ENCODE measurements at places on chromosomes 2 and 18. TPM values are rescaled to one million over a fixed set of nuclear protein-coding genes. Genes with fewer than 3 reads are reported as not detected.

Gene ANAPC1
- 104 TPM for total RNA-seq

Gene OSBPL6
- total RNA-seq = 2.3 TPM

Gene CRACDL
- 0.14 TPM for total RNA-seq

Gene ARHGEF33
- total RNA-seq = not detected

Gene STARD6
- not detected for total RNA-seq

Gene GALNT3
- 1.5 TPM for total RNA-seq

Gene VIT
- total RNA-seq = not detected

Gene GPR75
- total RNA-seq = 0.10 TPM

Gene SNTG2
- 0.57 TPM for total RNA-seq

DNA sequence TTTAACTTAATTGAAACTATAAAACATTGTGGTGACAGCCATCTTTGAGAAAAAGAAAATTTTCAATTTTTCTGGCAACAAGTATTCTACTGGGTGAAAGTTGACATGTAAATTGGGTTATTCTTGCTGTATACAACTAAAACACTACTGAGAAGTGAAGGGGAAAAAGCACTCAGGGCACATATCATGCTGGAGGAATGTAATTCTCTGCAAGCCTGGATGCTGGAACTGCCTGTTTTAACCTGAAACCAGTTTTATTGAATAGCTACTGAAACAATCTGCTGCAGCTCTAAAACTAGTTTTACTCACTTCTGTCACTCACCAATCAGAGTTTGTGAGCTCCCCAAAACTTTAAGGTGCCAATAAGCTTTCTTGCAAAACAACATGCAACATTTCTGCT is 1136.0 kb downstream of the LRP1B start:
- no peak overlapping the region for H3K27ac ChIP-seq
- DNase-seq = no peak
- no peaks in the 10 kb centered on the region for H3K36me3 ChIP-seq
- no peak overlapping the region for H3K4me3 ChIP-seq
- H3K4me1 ChIP-seq = no peaks in the 10 kb centered on the region
- H3K27me3 ChIP-seq = no peaks in the 10 kb centered on the region

GRCh38 chr2:221447310-221447709 is 124.8 kb downstream of the EPHA4 start:
- no peaks in the 10 kb centered on the region for H3K36me3 ChIP-seq
- no peaks in the 10 kb centered on the region for H3K27me3 ChIP-seq
- no peak overlapping the region for H3K27ac ChIP-seq
- H3K4me1 ChIP-seq = peaks cover 3% of the 10 kb centered on the region
- DNase-seq = no peak
- no peak overlapping the region for H3K4me3 ChIP-seq

- peaks cover 10% of the 10 kb centered on the region for H3K36me3 ChIP-seq
- H3K27me3 ChIP-seq = no peaks in the 10 kb centered on the region
- DNase-seq = no peak
Observed at GRCh38 chr2:203437511-203437910, 97.6 kb downstream of the RAPH1 start.

DNA sequence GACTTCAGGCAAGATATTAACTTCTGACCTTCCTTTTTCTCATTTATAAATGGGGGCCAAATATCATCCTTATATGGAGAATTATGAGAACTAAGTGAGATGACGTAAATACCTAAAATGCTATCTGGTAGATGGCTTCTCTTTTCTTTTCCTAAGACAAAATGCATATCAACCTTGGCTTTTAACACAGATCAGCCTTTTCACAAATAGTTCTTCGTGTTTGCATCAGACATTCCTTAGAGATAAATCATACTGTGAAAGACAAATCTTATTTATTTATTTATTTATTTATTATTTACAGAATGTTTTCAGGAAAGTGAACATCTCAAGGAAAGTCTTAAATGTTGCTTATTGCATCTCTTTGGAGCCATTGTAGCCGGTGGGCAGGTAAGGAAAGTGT is 62.8 kb downstream of the NBEAL1 start:
- H3K27ac ChIP-seq = no peak overlapping the region
- DNase-seq = no peak
- H3K36me3 ChIP-seq = peaks cover 4% of the 10 kb centered on the region
- H3K4me3 ChIP-seq = no peak overlapping the region
- H3K27me3 ChIP-seq = no peaks in the 10 kb centered on the region

DNA sequence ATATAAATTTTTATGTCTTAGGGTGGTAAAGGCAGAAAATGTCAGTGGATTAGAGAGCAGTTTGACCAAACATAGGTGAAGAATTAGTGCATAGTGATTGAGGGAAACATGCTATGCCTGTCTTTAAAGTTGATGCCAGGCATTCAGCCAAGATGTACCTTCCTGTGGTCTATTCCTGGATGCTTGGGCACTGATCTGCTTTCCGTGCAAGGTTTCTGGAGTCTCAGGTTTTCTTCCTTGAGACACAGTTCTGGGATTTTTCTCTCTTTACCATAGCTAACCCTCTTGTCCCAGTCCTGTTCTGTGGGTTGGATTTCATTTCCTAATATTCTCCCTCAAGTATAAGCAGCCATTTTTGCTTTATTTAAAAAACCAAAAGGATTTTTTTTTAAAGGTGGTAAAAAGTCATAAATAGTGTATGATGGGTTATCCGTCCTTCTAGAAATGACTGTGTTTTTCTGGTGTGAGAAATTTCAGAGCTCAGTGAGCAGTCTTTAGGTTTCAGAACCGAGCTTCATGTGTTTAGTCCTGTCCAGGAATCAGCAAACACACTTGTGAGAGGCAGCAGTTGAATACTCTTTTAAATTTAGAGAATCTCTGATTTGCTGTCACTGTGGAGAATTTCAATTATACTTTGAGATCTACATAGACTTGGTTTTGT is 43.0 kb upstream of the CYBRD1 start:
- H3K4me3 ChIP-seq = no peak overlapping the region
- peaks cover 20% of the 10 kb centered on the region for H3K36me3 ChIP-seq
- no peak overlapping the region for H3K27ac ChIP-seq
- DNase-seq = no peak

DNA sequence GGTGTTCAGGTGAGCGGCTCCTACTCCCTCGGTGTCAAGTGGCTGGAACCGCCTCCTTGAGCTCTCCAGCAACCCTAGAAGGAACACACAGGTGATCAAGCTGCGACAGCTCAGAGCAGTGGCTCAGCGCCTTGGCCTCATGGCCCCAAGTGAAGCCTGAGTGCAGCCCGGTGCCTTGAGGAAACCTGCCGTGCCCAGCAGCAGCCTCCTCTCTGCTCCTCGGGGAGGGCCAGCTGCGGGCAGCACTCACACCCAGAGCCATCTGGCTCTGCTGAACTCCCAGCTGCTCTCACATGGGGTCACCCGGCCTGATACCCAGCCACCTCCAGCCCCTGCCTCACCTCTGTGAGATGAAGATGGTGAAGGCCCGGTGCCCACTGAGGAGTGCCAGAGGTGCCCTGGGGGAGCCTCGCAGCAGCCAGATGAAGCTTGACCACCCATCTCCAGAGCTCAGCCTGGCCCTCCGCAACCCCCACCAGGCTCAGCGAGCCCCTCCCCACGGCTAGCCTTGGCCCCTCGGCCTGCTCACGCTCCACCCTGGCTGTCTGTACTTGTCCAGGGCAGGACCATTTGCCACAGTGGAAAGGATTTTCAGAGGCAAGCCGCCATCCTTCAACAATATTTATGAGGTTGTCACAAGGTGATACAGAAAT is 70.6 kb upstream of the RAB6C start:
- no peak overlapping the region for H3K27ac ChIP-seq
- H3K4me3 ChIP-seq = no peak overlapping the region
- H3K27me3 ChIP-seq = no peaks in the 10 kb centered on the region

GRCh38 chr2:194564422-194564821 is 1092.6 kb upstream of the SLC39A10 start:
- peaks cover 8% of the 10 kb centered on the region for H3K27me3 ChIP-seq
- no peak overlapping the region for H3K27ac ChIP-seq
- no peak overlapping the region for H3K4me3 ChIP-seq
- no peaks in the 10 kb centered on the region for H3K36me3 ChIP-seq
- DNase-seq = no peak

GRCh38 chr2:141260911-141261310 is 869.9 kb downstream of the LRP1B start:
- DNase-seq = no peak
- H3K27me3 ChIP-seq = no peaks in the 10 kb centered on the region
- no peaks in the 10 kb centered on the region for H3K36me3 ChIP-seq
- no peaks in the 10 kb centered on the region for H3K4me1 ChIP-seq

- H3K4me1 ChIP-seq = no peaks in the 10 kb centered on the region
- H3K4me3 ChIP-seq = no peak overlapping the region
- no peak overlapping the region for H3K27ac ChIP-seq
- no peak for DNase-seq
- H3K36me3 ChIP-seq = peaks cover 39% of the 10 kb centered on the region
Observed at GRCh38 chr18:49274188-49274714, 186.2 kb downstream of the DYM start.

DNA sequence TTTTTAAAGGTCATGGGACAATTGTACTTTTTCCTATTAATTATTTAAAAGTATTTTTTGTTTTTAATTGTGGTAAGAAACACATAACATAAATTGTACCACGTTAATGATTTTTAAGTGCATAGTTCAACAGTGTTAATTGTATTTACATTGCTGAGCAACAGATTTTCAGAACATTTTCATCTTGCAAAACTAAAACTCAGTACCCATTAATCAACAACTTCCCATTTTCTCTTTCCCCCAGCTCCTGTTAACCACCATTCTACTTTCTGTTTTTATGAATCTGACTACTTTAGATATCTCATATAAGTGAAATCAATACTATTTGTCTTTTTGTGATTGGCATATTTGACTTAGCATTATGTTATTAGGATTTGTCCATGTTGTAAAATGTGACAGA is 483.9 kb upstream of the ZNF804A start:
- H3K27ac ChIP-seq = no peak overlapping the region
- H3K27me3 ChIP-seq = no peaks in the 10 kb centered on the region
- no peaks in the 10 kb centered on the region for H3K36me3 ChIP-seq
- no peak for DNase-seq
- H3K4me1 ChIP-seq = no peaks in the 10 kb centered on the region

DNA sequence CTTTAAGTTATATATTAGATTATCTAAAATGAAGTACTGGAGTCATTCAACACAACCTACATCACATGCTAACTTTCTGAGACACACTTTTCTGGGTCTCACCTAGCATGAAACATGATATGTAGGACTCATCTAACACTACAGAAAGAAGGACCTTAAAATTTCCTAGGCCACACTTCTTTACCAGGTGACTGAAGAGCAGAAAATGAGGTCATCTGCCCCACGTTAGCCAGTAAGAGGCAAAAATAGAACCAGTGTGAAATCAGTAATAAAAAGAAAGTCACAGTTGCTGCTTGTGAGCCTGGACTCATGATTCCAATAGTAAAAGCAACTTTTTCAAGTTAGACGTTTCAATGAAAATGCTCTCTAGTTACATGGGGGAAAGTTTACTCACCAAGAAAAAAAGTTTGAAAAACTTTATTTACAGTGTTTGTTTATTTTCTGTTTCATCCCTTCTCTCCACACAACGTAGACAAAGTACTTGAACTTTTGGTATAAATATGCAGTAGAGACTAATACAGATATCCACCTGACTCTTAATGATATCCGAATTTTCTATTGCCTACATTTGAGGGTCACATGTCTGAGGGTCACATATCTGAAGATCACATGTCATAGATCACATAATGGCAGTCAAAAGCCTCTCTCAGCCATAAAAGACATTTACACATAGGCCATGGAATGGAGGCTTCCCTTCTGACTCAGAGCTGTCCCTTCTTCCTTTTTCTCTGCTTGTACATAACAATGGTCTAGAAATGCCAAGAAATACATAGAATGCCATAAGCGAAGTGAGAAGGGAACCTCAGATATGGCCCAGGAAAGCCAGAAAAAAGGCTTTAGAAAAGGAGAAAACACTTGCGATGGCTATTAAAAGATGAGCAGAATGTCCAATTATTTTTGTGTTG is 362.9 kb downstream of the ZEB2 start:
- H3K27me3 ChIP-seq = no peaks in the 10 kb centered on the region
- DNase-seq = no peak
- H3K36me3 ChIP-seq = peaks cover 3% of the 10 kb centered on the region
- no peak overlapping the region for H3K27ac ChIP-seq

DNA sequence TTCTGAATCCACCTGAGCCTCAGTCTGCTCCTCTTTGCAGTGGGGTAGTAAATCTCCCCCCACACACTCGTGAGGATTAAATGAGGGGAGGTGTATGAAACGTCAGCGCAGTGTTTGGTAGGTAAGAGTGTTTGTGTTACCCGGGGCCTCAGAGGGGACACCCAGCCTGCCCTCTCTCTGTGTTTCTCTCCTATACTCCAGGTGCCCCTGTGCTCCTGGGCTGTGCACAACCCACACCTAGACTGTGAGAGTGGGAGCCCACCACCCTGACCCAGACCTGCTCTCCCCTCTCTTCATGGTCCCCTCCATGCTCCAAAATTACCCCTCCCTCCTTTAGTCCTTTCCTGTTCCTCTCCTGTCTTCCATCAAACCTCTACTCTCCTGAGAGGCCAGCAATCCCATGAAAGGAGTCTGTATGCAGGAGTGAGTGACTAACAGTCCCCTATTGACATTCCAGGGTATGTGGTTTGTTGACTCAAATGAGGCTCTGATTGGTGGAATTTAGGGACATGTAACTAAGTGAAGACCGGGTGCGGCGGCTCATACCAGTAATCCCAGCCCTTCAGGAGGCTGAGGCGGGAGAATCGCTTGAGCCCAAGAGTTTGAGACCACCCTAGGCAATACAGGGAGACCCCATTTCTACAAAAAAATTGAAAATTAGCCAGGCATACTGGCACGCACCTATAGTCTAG is 10.4 kb downstream of the CIB4 start:
- peaks cover 3% of the 10 kb centered on the region for H3K27me3 ChIP-seq
- no peaks in the 10 kb centered on the region for H3K4me1 ChIP-seq
- no peak overlapping the region for H3K4me3 ChIP-seq
- H3K27ac ChIP-seq = no peak overlapping the region

GRCh38 chr2:1886405-1886992 is 142.2 kb upstream of the PXDN start:
- DNase-seq = peak; percentile 63
- no peak overlapping the region for H3K27ac ChIP-seq
- no peaks in the 10 kb centered on the region for H3K4me1 ChIP-seq
- no peak overlapping the region for H3K4me3 ChIP-seq
- H3K27me3 ChIP-seq = peaks cover 17% of the 10 kb centered on the region
- no peaks in the 10 kb centered on the region for H3K36me3 ChIP-seq

All from activated naive CD4-positive, alpha-beta T cell treated with anti-CD3 and anti-CD28 coated beads for 36 hours (primary cell).